ENCODE measurements at places on chromosomes 13 and 19.
A peak's percentile ranks its signal among the peaks of the same experiment; 100 is the strongest.

DNA sequence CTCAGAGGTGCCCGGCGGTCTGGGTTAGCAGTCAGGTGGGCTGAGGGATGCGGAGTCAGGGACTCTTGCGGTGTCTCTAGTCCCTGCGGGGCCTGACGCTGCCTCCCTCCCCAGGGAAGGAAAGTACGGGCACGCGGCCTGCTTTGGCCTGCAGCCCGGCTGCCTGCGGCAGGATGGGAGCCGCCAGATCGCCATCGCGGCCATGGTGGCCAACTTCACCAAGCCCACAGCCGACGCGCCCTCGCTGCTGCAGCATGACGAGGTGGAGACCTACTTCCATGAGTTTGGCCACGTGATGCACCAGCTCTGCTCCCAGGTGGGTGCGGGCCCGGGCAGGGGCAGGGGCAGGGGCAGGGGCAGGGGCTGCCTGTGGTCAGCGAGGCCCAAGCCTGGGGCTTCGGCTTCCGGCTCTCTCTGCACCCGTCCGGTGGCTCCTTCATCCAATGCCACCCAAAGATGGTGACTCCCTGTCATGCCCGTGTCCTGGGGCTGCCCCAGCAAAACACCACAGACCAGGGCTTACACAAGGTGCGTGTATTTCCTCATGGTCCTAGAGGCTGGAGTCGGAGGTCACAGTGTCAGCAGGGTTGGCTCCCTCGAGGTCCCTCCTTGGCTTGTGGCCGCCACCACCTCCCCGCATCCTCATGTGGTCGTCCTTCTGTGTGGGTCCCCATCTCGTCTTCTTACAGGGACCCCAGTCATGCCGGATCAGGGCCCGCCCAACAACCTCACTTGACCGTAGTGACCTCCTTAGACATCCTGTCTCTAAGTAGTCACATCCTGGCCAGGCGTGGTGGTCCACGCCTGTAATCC is 11.3 kb upstream of the ZNF554 start:
- DNase-seq = no peak

DNA sequence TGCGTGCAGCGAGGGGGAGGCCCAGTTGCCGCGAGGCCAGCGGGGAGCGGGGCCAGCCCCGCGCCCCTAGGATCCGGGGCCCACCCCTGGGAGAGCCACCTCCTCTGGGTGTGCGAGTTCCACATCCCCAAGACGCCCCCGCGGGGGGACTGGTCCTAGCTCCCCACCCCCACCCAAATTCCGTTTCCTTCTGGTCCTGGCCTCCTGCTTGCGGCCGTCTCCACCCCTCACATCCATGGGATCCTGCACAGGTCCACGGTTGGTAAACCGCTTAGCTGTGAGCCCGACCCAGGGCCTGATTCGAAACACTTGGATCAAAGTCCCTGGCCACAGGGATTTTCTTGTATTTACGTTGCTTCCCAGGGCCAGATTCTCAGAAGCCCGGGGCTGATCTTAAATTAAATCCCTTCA is 324 bp upstream of the FBXO17 start:
- no peak for DNase-seq

DNA sequence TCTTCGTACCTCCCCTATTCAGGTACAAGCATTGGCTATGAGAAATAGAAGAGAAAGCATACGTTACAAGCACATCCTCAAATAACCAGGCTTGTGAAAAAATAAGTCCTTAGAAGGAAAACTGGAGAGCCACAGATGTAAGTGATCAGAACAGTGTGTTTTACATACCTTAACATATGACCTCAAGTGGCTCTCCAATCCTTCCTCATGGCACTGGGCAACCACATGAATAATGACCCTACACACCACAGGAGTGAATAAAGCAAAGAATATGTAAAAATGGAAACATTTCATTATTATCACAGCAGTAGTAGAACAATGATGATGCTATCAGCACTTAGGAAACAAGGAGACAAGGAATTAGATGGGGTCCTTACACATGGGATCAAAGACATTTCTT is 96.5 kb downstream of the DOCK9 start:
- no peak for DNase-seq

GRCh38 chr13:24083141-24083540 is 77.4 kb upstream of the SPATA13 start:
- DNase-seq = no peak

- peak; percentile 47 for DNase-seq
Observed at GRCh38 chr13:109509154-109509900, 277.1 kb downstream of the IRS2 start.

DNA sequence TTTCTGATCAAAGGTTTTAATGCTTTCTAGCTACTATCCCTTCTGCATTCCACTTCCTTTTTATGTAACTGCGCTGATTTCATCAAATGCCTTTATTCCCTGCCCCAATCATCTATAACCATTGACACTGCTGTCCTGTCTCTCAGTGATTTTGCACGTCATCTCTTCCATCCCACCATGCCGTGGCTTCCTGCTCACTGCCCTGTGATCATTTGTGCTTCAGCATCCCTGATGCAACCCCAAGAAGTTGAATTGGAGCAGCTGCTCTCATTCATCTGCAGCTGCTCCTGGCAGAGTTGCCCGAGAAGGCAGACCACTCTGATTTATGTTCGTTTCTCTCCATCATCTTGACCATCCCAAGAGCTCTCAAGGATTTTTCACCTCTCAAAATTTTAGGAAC is 112.4 kb downstream of the HS6ST3 start:
- no peak for DNase-seq

- DNase-seq = no peak
Observed at GRCh38 chr13:99496184-99497142, 4.8 kb upstream of the TM9SF2 start.

- no peak for DNase-seq
Observed at GRCh38 chr19:33497131-33497777, 24.3 kb downstream of the PEPD start.

DNA sequence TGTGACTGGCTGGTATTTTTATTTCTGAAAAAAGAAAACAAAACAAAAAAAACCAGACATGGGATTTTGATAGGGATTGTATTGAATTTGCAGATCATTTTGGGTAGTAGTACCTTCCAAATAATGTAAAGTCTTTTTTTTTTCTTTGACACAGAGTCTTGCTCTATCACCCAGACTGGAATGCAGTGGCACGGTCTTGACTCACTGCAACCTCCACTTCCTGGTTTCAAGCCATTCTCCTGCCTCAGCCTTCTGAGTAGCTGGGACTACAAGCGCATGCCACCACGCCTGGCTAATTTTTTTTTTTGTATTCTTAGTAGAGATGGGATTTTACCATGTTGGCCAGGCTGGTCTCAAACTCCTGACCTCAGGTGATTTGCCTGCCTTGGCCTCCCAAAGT is 4.2 kb downstream of the ZNF101 start:
- DNase-seq = no peak

GRCh38 chr19:19540715-19541515 is 2.9 kb downstream of the CILP2 start:
- no peak for DNase-seq

DNA sequence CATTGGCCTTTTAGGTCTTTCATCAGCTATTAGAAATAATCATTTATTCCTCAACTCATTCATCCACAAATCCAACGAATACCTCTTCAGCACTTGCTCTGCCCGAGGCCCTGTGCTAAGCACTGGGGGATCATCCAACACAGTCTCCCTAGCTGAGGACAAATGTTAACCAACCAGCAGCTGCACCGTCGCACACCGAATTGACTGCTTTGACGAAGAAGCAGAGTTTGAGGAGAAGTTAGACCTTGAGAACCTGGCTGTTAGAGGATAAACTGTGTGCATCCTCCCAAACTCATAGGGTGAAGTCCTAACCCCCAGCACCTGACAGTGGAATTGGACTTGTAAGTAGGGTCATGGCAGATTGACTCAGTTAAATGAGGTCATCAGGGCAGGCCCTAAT is 170.9 kb downstream of the USP12 start:
- no peak for DNase-seq

- no peak for DNase-seq
Observed at GRCh38 chr19:52896431-52897137, 851 bp downstream of the ZNF320 start.

GRCh38 chr19:30066781-30067759 is 125.0 kb downstream of the URI1 start:
- DNase-seq = no peak

DNA sequence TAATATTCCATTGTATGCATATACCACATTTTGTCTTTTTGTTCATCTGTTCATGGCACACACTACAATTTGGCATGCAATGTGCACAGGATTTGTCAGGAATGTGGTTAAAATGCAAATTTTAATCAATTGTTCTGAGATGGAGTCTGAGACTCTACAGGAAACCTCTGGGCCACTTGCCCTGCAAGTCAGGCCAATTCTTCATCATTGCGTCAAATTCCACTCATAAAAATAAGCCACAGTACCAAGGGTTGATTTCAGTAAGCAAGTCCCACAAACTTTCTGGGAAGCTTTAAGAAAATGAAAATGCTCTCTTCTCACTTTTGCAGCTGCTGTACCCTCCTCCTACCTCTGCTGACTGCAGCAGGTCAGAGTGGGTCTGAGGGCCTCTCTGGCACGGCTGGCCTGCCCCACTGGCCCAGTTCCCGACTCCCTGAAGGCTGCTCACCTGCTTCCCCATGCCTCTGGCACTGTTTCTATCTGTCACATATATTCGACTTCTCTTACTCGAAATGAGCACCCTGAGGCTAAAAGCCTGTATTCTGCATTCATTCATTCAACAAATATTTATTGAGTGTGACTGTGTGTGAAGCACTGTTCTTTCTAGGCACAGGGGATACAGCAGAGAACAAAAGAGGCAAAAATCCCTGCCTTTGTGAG is 83.8 kb upstream of the WASF3 start:
- DNase-seq = no peak

GRCh38 chr19:35013041-35013819 is 13.1 kb downstream of the GRAMD1A start:
- no peak for DNase-seq

Measured in skeletal muscle cell (primary cell).